Activated T-helper 1 cell treated with anti-CD3 and anti-CD28 coated beads, Interleukin-2, amount 50 U/mL, for 16 hours (primary cell): ENCODE measurements at places on chromosomes 1 and 21.

- no peak for DNase-seq
Measured at GRCh38 chr1:2232255-2232915, 4.3 kb downstream of the SKI start.

DNA sequence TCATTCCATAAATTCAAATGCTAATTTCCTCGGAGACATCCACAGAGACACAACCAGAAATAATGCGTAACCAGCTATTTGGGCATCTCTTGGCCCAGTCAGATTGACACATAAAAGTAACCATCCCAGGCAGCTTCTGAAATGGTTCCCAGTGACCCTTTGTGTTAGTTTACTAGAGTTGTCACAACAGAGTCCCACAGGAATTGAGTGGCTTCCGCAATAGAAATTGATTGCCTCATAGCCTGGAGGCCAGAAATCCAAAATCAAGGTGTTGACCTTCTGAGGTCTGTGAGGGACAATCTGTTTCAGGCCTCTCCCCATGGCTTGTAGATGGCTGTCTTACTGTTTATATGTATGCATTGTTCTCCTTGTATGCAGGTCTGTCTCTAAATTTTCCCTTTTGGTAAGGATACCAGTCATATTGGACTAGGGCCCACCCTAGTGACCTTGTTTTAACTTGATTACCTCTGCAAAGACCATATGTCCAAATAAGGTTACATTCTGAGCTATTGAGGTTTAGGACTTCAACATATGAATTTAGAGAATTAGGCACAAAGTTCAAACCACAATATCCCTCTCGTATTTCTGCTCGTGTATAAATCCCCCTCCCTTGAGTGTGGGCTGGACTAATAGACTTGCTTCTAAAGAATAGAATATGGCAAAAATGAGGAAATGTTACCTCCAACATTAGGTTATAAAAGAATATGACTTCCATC, 78.2 kb upstream of the FGGY start:
- DNase-seq, result no peak

DNA sequence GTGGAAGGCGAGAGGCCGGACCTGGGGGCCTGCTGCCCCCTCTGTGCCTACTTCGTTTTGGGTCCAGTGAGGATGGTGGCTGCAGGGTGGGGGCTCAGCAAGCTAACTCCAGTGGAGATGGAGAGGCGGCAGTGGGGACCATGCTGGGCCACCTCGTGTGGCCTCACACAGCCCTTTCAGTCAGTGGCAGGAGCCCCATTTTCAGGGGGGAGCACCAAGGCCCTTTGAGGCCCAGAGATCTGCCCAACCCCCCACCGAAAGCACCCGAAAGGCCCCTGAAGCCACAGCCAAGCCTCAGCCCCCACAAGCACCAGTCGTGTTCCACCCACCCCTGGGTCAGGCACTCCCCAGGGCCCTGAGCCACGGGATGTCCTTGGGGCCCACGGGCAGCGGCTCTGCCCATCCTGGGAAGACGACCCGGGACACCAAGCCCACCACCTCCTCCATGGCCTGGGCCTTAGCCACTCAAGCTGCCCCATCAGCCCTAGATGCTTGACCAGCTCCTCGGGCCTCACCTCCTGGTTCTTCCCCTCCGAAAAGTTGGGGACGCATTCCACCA, 345 bp downstream of the FTCD start:
- no peak for DNase-seq

DNA sequence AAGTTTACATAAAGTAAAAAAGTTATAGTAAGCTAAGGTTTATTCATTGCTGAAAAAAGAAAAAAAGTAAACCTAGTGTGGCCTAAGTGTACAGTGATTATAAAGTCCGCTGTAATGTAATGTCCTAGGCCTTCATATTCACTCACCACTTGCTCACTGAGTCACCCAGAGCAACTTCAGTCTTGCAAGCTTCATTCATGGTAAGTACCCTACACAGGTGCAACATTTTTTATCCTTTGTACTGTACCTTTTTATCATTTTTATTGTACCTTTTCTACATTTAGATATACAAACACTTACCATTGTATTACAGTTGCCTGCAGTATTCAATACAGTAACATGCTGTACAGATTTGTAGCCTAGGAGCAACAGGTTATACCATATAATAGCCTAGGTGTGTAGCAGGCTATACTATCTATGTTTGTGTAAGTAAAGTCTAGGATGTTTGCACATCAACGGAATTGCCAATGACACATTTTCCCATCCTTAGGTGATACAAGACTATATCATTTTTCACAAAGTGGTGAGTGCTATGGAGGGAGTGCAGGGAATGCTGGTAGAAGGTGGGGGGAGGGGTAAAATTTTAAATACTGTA, 58.0 kb upstream of the DMRTA2 start:
- no peak for DNase-seq

- no peak for DNase-seq
Measured at GRCh38 chr1:205947024-205947423, 3.8 kb upstream of the SLC26A9 start.

GRCh38 chr21:38766987-38767722, 38.6 kb upstream of the ETS2 start:
- DNase-seq, result peak; percentile 29

- no peak for DNase-seq
Measured at GRCh38 chr21:27476696-27477095, 509.8 kb upstream of the ADAMTS5 start.

- no peak for DNase-seq
Measured at GRCh38 chr1:220789532-220790147, 2.9 kb downstream of the MTARC1 start.

DNA sequence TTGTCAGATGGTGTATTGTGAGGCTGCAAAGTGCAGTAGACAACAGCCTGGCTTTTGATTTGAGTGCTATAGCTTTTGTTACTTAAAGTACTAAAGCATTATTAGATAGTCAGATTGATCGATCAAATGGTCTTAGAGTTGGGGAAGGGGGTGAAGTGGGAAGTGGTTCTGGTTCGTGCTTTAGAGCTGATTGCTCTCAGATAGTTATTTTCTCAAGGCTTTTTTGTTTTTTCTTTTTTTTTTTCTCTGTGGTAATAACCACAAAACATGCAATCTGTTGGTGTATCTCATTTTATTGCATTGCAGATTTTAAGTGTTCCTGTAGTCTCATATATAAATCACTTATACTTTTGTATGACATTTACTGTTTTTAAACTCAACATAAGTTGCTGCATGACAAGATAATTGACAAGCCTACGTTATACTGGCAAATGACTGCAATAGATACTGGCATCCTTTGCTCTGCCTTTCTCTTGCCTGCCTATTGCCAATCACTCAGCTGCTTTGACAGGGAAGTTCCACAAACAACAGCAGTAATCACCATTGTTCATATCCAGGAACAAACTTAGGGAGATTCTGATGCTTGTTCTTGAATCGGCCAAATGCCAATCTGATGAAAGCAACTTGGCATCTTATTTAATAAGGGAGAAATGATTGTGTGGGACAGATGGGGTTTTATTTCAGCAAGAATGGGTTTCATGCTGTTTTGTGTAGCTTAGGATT, 125.0 kb upstream of the B3GALT2 start:
- DNase-seq, result no peak

GRCh38 chr1:32487182-32487581, 22.3 kb downstream of the ZBTB8B start:
- no peak for DNase-seq

DNA sequence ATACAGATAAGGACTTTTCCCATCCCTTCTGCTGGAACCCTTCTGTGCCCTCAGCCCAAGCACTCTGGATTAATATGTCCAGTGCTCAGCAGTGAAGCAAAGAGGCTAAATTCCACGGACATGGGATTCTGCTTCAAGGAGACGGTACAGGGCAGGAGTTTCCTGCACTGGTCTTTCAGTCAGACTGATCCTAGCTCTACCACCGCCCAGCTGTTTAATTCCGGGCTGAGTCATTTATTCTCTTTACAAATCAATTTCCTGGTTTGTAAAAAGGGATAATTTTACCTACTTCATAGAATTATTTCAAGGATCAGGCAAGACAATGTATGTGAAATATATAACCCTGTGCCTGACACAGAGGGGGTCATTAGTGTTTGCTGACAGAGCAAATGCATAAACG, 41.6 kb upstream of the NRDC start:
- DNase-seq, result no peak

GRCh38 chr1:30740251-30741238, 17.0 kb downstream of the LAPTM5 start:
- DNase-seq, result no peak

- no peak for DNase-seq
Measured at GRCh38 chr1:212873518-212873917, 15.4 kb downstream of the FLVCR1 start.

- no peak for DNase-seq
Measured at GRCh38 chr1:166176416-166176815, 9.6 kb upstream of the FAM78B start.

DNA sequence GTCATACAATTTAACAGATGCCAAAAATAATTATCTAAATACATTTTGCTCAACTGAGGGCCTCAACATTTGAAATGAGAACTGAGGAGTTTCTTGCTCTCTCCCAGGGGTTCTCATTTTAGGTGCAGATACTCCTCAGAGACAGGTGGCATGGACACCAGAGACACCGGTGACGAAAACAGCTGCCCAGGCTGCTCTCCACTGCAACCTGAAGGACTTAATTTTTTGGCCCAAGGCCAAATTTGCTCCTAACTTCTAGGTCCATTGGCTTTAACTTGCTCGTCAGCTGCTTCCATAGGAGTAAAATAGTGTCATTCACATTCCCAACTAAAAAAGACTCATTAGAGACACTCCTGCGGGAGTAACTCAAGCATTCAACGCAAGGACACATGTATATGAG, 87.0 kb downstream of the NRIP1 start:
- no peak for DNase-seq

- DNase-seq, result no peak
Measured at GRCh38 chr1:158989424-158989823, 20.3 kb upstream of the IFI16 start.

DNA sequence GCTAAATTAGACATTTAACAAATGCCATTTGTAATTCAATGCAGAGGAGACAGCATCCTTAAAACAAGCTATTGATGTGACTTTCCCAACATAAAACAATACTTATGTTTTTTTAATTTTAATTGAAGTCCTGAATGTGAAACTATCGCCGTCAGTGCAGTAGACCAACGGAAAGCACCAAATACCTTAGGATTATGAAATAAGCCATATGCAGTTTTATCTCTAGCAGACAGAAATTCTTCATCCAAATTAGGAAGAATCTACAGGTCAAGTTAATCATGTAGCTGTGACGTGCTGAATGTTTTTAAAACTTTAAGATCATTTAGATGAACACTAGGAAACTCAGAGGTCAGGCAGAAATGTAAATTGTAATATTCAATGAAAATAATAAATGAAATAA, 714 bp upstream of the ST6GALNAC5 start:
- no peak for DNase-seq

GRCh38 chr21:36753556-36753955, 54.6 kb downstream of the SIM2 start:
- DNase-seq, result no peak

DNA sequence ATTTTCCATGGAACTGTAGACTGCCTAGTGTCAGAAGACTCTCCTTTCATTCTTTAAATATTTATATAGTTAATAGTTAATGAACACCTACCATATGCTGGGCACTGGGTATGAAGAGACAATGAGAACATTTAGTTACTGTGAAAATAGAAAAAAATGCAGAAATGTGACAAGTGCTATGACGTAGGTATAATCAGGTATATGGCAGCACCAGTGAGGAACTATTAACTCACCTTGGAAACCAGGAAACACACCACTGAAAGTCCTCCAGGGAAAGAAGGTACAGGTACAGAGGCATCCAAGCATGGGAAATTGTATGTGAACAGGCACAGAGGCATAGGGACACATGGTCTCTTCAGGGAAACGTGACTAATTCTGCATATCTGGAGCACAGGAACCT, 42.3 kb downstream of the DPT start:
- DNase-seq, result no peak

DNA sequence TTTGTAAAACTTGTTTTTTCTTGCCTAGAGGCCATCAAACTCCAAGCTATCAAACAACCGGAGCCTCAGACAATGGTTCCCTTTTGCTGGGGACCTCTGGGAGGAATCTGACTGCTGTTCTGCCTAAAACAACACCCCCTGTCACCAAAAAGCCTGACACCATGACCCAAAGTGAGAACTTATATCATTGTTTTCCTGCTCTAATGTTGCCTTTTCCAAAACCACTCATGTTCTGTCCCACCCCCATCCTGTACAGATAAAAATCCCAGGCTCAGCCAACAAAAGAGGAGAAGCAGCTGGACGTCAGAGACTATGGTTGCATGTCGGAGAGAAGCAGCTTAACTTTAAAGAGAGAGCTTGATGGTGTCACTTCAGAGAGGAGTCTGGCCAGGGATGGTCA, 327.2 kb upstream of the CXADR start:
- DNase-seq, result no peak

- no peak for DNase-seq
Measured at GRCh38 chr1:83959824-83960498, 39.0 kb downstream of the TTLL7 start.

GRCh38 chr1:83545066-83545862, 453.7 kb downstream of the TTLL7 start:
- no peak for DNase-seq

GRCh38 chr1:63523738-63524137, 413 bp downstream of the EFCAB7 start:
- DNase-seq, result no peak

DNA sequence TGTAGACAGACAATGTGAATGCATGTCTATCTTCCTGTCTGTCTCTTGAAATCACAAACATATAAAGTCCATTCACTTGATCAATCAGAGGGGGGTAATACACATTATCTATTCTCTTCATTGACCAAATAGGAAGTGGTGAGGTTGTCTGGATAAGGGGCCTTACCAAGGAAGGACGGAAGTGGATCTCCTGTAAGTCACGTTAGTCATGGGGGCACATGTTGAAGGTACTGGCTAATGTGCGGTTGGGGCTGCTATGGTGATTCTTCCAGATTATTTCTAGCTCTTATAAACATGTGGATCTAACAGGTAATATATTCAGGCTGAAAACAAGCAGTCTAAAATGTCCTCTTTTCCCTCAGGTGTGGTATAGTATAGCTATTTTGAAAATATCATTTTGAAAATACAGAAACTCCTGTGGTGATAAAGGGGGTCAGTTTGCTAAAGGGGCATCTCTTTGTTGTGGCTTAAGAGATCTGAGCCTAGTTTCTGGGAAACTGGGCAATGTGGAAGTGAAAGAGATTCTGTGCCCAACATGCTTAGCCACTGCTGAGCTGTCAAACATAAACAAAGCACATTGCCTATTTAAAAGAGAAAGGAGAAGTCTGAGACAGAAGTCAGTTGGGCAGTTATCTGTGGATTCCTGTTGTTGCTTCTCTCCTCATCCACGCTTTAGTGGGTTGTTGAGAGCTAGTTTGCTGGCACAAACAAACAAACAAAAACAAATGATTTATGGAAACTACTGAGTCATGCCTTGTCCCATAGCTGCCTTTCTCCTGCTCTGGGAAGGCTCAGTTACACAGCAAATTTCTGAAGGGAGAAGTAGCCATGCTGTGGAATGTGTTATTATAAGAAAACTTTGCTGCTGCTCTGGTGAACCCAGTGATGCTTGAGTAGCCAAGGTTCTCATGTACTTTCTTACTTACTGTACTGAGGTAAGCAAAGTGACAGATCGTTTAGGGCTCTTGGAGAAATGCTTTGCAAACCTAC, 166.9 kb downstream of the HLX start:
- DNase-seq, result no peak

GRCh38 chr1:12506281-12507280, 111.4 kb downstream of the DHRS3 start:
- DNase-seq, result no peak

GRCh38 chr21:34073749-34074282, 438 bp downstream of the MRPS6 start:
- peak; percentile 32 for DNase-seq

GRCh38 chr1:117025568-117025967, 24.0 kb downstream of the CD101 start:
- no peak for DNase-seq
